ENCODE measurements at places on chromosomes 7 and 10. TPM values are rescaled to one million over a fixed set of nuclear protein-coding genes. Genes with fewer than 3 reads are reported as not detected.

DNA sequence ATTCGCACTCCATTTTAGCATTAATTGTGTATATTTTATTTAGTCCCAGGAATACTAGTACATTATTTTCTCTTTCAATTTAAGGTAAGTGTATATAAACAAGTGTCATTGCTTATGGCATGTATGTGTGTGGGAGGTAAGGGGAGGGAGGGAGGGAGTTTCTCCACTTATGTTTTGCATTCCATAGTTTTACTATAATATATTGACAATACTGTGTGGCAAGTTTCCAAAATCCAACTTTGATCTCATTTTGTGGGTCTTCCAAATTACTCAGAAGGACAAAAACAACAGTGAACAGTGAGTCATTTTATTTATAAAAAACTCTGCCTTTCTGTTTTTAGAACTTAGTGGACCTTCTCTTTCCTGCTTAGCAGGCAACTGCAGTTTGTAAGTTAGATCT, 102.3 kb upstream of the SEMA3E start:
- no peaks in the 10 kb centered on the region for H3K27me3 ChIP-seq
- no peaks in the 10 kb centered on the region for H3K4me1 ChIP-seq
- no peaks in the 10 kb centered on the region for H3K36me3 ChIP-seq
- no peak for DNase-seq
- H3K27ac ChIP-seq, result no peak overlapping the region
- no peak overlapping the region for H3K4me3 ChIP-seq

Gene FGFBP3
- total RNA-seq, result 0.68 TPM

DNA sequence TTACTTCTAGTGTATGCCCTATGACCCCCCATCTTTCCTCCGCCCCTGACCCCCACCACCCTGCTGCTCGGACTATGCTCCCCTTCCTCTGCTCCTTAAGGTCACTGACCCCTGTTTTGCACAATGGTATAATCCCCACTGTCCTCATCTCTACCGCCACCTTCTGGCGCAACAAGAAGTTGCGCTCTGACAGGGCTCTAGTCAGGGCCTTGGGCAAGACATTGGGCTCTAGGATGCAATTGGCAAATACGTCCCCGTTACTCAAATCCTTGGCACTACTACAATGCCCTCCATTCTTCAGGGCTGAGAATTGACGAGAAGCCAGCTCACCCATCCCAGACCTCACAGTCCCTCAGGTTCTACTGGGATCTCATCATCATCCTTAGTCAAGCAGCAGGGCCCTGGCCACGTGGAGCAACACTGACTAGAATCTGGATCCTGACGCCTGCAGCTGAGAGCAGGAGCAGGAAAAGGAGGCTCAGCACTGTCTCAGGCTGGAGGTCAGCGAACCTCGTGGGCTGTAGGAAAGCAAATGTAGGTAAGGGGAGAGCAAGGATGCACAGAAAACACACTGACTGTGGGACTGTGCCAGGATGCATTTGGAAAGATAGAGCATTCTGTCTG, 10.6 kb downstream of the LRIT2 start:
- no peak overlapping the region for H3K27ac ChIP-seq
- peaks cover 97% of the 10 kb centered on the region for H3K27me3 ChIP-seq
- H3K4me1 ChIP-seq, result no peaks in the 10 kb centered on the region
- no peak overlapping the region for H3K4me3 ChIP-seq
- DNase-seq, result no peak
- no peaks in the 10 kb centered on the region for H3K36me3 ChIP-seq

DNA sequence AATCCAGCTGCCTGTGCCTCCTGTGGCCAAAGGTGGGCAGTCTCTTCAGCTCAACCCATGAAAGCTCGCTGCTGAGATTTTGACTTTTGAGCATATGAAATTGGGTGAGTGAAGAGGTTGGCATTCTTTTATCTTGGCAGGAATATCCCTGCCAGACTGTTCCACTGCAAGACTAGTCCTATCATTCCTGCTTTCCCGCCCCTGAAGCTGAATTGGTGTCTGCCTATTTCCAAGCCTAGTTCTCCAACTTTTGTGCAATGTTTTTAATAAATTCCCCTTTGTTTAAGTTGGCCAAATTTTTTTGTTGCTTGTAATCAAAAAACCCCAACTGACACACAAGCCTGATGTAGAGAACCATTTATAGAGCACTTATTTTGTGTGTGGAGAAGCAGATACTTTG, 34.8 kb upstream of the BICC1 start:
- no peak overlapping the region for H3K27ac ChIP-seq
- H3K36me3 ChIP-seq, result no peaks in the 10 kb centered on the region
- H3K4me3 ChIP-seq, result no peak overlapping the region
- no peaks in the 10 kb centered on the region for H3K4me1 ChIP-seq
- 0 out of 2 replicates have a peak, but pooled peaks cover 2% of the 10 kb centered on the region for H3K27me3 ChIP-seq
- DNase-seq, result no peak

DNA sequence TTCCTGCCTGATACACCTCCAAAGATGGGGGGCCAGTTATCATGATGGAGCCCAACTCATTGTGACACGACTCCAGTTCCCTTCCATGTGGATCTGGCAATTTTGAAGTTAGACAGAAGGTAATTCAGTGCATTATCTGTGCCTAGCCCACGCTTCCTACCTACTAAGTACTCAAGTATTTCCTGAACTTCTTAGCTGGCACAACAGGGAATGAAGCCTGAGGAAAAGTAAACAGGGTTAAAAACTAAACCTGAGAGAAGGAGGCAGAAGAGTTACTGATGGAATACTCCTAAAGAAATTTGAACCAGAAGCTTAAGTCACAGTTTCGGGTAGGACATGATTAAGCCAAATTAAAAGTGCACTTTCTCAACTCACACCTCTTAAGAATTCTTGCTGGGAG, 1.1 kb upstream of the SEC31B start:
- DNase-seq, result no peak
- no peaks in the 10 kb centered on the region for H3K36me3 ChIP-seq
- H3K4me3 ChIP-seq, result no peak overlapping the region
- H3K27me3 ChIP-seq, result no peaks in the 10 kb centered on the region

DNA sequence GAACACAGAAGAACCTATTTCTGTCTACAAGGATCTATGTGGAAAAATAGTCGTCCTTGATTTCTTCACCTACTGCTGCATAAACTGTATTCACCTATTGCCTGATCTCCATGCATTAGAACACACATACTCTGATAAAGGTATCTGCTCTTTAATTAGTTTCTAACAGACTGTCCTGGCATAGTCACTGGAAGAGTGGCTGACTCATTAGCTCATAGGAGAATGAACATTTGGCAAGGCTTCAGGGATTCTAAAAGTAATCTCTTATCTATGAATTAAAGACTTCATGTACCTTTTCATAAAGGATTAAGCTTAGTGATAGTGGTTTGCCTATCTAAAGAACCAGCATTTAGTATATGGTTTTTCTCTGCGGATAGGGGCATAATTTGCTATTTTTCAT, 4.1 kb downstream of the NHLRC2 start:
- peaks cover 16% of the 10 kb centered on the region for H3K4me1 ChIP-seq
- no peak overlapping the region for H3K27ac ChIP-seq
- no peaks in the 10 kb centered on the region for H3K27me3 ChIP-seq
- no peak for DNase-seq
- H3K36me3 ChIP-seq, result peaks cover 9% of the 10 kb centered on the region
- no peak overlapping the region for H3K4me3 ChIP-seq

GRCh38 chr10:4382811-4383210, 443.2 kb upstream of the AKR1E2 start:
- H3K27me3 ChIP-seq, result no peaks in the 10 kb centered on the region
- no peak overlapping the region for H3K27ac ChIP-seq
- DNase-seq, result no peak

Measured in PC-9 (cell line).